ENCODE measurements at places on chromosomes 7 and 10.

DNA sequence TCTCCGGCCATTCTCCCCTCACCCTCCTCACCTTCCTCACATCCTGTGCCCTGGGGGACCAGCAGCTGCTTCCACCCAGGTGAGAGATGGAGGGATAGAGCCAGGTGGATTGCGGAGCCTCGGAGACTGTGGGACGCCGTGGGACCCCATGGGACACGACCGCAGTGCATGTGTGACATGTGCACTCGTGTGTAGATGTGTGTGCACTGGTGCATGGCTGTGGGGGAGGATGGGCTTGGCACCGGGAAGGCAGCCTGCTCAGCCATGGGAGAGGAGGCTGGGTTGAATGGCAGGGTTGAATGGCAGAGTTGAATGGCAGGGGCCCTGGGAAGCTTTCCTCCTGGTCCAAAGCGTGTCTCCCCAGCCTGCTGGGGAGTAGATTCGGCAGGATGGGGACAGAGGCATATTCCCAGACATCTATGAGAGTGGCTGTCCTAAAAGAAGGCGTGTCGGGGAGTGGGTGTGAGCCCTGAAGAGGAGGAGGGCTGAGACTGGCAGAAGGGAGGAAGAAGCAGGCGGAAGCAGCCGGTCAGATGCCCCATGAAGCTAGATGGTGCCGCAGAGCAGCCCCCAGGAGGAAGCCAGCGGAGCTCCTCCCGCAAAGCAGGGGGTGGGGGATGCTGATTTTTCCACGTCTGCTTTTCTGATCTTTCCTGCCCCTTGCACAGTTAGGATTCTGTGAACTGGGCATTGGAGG lies 815 bp downstream of the GIMAP8 start:
- DNase-seq = no peak

GRCh38 chr10:35225204-35225603 lies 98.6 kb downstream of the CREM start:
- no peak for DNase-seq

DNA sequence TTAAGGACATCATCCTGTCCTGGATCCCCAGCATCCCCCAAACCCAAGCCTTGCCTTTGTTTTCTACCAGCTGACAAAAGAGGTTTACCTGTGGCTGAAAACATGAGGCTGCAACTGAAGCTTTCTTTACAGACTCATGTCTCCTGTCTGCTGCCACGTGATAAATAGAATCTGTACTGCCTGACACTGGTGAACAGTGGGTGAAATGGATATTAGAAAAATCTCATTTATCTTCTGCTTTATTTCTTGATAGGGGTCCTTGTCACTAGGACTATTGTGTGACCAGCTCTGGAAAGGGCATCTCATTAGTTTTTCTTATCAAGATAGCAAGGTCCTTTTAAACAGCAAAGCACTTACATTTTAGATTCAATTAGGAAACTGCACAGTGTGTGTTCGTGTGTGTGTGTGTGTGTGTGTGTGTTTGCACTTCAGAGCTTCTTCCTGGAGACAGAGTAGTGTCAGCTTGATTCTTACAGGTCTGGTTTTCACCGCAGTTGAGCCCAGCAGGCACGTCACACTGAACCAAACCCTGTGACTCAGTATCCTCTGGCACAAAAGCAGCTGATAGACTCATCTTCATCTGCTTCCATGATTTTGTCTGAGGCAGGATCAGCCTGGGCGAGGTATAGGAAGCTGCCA lies 373.5 kb upstream of the CELF2 start:
- DNase-seq = no peak

- DNase-seq = no peak
Measured at GRCh38 chr7:74031403-74032190, 3.6 kb downstream of the ELN start.

DNA sequence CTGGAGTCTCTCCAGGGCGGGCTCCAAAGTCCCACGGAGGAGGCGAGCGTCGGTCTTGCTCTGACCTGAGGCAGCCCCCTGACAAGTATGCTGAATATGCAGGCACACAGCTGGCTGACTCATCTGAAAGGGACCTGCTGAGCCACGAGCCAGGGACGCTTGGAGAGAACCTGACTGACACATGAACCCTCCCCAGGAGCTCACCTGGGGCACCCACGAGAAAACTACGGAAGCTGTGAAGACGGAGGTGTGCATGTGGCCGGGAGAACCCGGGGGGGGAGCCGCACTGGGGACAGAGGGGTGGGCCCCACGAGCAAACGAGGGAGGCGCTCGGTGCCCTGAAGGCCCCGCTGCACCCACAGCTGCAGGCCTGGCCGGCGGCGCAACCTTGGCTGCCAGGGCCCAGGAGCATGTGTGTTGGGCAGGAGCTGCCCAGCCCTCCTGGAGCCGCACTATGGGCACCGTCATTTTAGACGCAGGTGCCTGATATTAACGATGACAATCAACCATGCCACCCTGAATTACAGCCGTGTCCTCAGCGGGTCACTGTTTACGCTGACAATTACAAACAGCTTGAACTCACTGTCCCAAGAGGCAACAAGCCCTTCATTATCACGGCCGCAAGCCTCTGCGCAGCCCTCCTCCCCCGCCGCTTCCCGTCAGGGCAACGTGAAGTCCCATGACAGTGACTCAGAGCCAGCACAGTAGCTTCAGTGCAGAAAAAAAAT lies 64.7 kb downstream of the DIP2C start:
- no peak for DNase-seq

DNA sequence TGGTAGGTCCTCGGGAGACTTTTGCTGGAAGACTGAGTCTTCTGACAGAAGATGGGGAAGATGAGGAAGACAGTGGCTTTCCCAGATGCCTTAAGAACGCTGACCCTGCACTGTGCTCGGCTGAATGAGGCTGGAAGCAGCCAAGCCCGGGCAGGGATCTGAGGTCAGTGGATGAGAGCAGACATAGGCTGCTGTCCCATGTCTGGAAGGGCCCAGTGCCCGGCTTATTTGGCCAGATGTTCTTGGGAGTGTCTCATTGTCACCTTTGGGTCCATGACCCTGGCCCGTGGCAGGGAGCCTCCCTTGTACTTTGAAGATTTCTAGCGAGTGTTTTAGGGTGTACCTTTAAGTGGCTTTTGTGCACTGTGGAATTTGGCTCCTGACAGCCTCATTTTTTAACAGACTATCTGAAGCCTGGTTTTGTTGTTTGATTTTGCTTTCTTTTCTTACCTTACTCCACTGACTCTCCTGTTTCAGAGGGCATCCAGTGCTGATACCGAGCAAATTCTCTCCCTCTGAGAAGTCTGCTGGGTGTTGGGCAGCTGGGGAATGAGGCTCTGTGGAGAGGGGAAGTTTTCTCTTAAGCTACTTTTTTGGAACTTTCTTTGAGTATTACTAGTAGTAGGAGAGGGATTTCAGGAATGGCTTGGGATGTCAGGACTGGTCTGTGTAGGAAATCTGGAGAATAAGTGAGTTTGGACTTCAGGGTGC lies 61.4 kb downstream of the CREB5 start:
- no peak for DNase-seq

DNA sequence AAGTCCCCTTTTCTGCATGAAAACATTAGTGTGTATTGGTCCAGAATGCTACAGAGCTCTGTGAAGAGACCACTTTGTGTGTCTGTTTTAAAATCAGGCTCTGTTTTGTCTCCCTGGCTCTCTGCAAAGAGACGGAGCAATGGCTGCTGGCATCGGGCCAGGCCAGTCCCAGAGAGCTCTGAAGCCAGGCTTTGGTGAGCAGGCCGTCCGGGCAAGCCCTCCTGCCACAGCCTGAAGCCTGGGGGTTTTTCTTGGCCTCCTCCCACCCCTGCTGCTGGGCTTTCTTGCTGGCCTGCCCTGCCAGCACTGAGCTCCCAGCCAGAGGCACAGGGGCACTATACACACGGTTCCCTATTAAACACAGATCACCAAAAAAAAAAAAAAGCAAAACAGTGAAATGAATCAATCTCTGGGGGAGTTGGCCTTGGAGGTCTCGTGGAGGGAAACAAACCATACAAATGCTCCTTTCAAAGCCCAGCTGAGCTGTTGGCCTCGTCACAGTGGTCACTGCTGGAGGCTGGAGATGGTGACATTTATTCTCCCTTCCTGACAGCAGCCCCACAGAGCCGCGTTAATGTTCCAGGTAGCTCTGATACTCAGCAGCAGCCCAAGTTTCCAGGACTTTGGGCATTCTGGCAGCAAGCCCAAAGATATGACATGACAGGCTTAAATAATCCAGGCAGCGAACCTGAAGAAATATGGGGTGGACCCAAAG lies 237.2 kb downstream of the TCF7L2 start:
- peak; percentile 75 for DNase-seq

GRCh38 chr10:3452683-3453361 lies 280.2 kb upstream of the PITRM1 start:
- DNase-seq = no peak

GRCh38 chr7:5526100-5526905 lies 102.7 kb upstream of the TNRC18 start:
- DNase-seq = no peak

- no peak for DNase-seq
Measured at GRCh38 chr7:55549457-55549856, 22.8 kb downstream of the VOPP1 start.

- DNase-seq = no peak
Measured at GRCh38 chr7:48045195-48045765, 9.9 kb downstream of the C7orf57 start.

DNA sequence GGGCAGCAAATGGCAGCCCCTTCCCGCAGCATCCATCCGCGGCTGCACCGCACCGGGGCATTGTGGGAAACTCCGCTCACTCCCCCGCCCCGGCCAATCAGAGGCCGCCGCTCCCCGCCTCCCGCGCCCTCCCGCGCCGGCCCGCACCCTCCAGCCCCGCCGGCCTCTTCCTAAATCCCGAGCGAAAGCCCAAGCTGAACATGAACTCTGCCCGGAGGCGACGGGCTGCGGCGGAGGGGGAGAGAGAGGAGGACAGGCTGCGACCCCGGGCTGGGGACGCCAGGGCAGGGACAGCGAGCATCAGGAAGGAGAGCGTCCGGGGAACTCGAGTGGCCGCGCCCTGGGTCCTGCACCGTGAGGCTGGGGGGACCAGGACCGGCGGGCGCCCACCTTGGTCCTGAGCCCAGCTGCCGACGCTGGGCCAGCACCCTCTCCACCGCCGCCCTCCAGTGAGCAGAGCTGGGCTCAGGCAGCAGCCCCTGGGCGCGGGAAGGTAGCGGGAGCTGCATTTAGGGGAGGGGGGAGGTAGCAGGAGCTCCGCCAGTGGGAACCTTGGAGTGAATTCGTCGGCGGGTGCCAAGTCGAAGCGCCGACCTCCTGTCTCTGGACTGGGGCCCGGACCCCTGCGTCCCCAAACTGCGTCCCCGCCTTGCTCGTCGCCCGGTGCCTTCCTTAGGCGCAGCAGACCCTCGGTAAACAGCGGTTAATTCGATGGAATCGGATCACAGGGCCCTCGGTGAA lies at the start of gene DGKI:
TSS of gene DGKI (minus strand) at position 148 of the 741 bp plus-strand sequence.
- peak; percentile 81 for DNase-seq

- DNase-seq = no peak
Measured at GRCh38 chr7:102814025-102814471, 65.2 kb downstream of the FAM185A start.

DNA sequence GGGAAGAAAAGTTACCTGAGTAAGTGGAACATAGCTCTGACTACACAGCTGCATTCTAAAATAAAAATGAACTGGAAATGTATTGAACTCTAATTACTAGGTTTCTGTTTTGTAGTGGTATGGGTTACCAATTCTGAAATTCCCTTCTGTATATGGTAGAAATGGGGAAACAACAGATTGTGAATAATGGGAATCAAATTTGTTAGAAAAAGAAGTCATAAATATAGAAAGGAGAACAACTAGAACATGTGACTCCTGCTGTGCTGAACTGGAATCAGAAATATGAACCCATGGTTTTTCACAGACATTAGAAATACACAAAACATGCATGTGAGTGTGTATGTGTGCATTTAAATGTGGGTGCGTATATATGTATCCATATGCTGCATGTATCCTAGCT lies 27.0 kb downstream of the MCMBP start:
- no peak for DNase-seq

- no peak for DNase-seq
Measured at GRCh38 chr7:89308535-89308934, 513.0 kb upstream of the TEX47 start.

DNA sequence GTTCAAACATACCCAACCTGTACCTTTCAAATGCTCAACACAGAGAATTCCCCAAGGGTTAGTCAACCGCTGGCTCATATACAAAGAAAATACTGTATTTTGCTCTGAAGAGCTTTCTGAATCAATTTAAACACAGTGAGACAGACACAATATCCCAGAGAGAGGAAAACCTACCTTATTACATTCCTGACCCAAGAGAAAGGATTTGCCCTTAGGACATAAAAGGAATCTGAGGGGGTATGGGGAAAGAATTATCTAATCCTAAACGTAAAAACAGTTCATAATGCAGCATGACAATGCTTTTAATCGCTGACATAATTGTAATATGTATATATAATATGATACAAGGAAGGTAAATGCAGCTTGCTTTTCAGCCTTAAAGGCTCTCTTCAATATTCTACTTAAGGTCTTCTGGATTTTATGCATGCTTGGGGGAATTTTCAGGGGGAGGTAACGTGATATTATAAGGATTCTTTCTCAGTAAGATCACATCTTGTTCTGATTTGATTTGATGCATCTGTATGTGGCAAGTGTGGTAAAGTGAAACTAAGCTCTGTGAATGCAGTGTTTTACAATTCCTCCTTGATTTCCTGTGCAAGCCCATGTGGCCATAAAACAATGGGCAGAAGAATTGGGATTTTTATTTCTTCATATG lies 240.5 kb downstream of the GLI3 start:
- no peak for DNase-seq

GRCh38 chr7:127678947-127679346 lies 27.0 kb downstream of the SND1 start:
- DNase-seq = no peak

DNA sequence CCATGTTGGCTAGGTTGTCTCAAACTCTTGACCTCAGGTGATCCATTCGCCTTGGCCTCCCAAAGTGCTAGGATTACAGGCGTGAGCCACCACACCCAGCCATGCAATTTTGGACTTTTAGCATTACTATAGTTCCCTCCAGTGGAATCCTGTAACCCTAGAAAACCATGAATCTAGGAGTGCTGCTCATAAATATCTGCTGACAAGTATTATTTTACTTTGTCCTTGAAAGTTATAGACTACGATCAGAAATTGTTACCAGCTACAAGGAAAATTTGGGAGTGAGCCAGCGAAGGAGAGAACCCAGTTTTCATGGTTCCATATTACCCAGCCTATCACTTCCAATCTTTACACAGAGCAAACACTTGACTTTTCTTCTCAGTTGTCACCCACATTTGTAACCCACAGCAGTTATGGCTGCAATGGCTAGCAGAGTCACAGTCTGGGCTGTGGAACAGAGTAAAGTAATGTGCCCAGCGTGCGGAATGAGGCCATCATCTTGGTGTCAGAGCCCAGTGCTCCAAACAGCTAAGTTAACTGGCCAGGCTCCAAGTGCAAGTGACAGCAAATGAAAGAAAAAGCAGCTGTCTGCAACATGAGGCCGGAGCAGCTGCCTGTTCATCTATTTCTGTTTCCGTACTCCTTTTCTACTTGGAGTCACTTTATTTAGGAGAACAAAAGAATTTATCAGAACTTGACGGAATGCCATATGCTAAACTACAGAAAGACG lies 29.9 kb downstream of the ZC3HC1 start:
- no peak for DNase-seq
